ENCODE measurements at places on chromosomes 7 and 10.

DNA sequence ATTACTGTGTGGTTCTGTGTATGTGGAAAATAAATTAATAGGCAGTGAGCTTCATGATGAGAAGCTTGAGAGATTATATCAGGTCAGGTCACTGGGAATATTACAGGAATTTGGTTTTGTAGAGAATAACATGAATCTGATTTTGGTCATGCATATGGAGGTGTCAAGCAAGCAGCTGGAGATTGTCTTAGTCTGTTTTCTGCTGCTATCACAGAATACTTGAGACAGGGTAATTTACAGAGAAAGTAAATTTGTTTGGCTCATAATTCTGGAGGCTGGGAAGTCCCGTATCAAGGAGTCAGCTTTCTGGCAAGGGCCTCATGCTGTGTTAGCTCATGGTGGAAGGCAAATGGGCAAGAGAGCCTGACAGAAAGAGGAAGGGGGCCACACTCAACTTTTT is 120.7 kb upstream of the FAM3C start:
- DNase-seq = no peak

DNA sequence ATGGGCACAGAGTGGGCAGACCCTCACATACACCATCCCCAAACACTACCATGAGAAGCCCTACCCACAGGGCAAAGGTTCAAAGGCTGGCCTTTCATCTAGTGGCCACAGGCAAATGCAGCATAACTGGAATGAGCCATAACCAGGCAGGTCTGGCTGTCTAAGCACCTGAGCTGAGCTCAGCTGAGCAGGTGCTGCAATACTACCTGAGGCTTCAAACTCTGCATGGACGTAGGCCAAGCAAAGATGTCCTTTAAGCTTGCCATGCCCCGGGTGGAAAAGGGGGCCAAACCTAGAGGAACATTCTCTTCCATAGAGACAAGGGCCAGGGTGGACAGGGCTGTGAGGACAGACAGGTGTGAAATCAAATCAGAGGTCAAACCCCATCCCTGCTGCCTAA is 65.3 kb upstream of the CAMK2B start:
- DNase-seq = no peak

- DNase-seq = no peak
Observed at GRCh38 chr7:113094517-113095249, 8.1 kb upstream of the GPR85 start.

DNA sequence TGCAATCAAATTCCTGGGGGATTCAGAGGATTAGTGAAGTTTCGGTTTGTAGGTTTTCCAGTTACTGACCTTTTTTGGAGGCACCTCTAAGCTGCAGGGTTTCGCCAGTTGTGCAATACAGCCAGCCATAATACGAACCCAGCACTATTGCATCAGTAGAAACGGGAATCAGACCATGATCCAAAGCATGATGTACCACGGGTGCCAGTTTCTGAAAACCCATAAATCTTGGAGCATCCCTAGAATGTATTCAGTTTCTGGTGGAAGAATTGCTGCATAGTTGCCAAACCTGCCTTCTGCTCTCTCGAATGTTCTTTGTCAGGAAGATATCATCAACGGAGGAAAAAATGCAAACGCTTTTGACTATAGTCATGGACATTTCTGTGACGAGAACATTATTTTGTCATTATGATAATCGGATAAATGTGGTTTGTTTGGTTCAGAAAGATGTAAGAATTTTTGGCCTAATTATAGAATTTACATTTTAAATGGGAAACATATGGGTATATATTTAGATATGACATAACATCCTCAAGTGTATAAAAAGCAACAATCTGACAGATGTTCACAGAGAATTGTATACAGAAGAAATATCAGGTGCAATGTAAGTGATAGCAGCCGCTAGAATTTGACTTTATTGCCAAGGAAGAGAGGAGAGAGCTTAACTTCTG is 186.2 kb upstream of the PRKCQ start:
- DNase-seq = no peak

GRCh38 chr7:16900209-16900768 is 18.5 kb upstream of the AGR3 start:
- no peak for DNase-seq

DNA sequence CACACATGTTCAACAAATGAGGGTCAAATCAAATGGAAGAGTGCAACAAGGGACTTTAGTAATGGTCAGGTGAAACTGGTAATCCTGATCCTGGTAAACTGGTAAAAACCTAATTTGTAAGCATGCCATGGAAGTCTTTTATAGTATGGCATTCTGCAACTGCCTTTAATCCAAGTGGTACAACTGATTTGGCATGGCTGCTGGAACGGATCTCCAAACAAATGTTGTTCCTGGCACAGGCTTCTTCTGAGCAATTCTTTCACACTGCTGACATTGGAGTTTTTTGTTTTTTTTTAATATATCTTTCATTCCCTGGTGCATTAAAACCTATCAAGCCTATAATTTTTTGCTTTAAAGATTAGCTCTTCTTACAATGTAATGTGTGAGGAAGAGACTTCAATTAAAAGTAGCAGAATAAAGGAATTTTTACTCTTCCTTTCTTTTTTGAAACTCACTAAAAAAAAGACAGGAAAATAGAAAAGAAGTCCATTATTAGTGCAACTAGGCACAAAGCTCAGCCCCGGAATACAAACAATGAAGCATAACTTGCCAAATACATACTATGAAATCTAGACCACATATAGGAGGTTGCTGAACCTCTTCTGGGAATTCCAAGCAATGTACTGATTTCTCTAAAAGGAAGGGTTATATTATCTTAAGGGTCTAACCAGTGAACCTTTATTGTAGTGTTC is 79.3 kb upstream of the OIT3 start:
- no peak for DNase-seq

- no peak for DNase-seq
Observed at GRCh38 chr10:108868881-108869280, 1054.4 kb downstream of the XPNPEP1 start.
